ENCODE measurements at places on chromosomes 3 and 15.

- no peak for DNase-seq
Observed at GRCh38 chr3:57977818-57978235, 30.4 kb upstream of the FLNB start.

GRCh38 chr3:186058225-186058624 lies 50.7 kb downstream of the ETV5 start:
- DNase-seq, result no peak

GRCh38 chr15:55434989-55435825 lies 26.9 kb downstream of the PIERCE2 start:
- peak; percentile 47 for DNase-seq

GRCh38 chr3:119598410-119599098 lies 869 bp downstream of the PLA1A start:
- no peak for DNase-seq

GRCh38 chr3:21505711-21506460 lies 245.1 kb downstream of the ZNF385D start:
- DNase-seq, result no peak

DNA sequence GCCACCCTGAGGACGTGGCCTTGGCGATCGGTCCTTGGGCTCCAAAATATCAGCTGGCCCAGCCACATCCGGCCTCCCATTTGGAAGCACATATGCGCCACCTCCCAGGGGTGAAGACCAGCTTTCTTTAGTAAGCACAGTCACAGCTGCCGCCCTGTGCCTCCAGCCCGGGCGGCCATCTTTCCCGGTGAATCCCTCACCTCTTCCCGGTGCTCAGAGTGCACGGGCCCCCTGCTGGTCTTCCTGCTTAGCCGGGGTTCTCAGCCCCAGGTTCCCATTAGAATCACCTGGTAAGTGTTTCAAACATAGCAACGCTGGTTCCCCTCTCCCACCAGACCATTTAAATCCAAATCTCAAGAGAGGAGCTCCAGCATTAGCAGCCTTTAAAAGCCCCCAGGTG lies 232.2 kb downstream of the VPS13C start:
- no peak for DNase-seq

GRCh38 chr15:31513178-31513577 lies 186.5 kb downstream of the KLF13 start:
- DNase-seq, result no peak

All from CD4-positive, alpha-beta T cell treated with Interleukin-1 beta for 1 hour (primary cell).